ENCODE measurements at places on chromosomes 4 and X.

DNA sequence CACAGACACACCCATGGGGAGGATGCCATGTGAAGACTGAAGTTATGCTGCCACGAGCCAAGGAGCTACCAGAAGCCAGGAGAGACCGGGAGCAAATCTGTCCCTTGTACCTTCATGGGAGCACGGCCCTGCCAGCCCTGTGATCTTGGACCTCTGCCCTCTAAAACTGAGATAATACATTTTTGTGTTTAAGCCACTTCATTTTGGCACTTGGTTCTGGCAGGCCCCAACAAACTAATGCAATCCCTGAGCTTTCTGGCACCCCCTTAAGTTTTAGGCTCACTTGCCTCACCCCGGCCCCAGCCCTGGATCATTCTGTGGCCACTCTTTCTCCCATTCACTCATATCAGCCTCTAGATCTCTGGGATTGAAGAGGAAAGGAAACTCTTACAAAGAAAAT is 35.4 kb downstream of the SEL1L3 start:
- no peak for DNase-seq

DNA sequence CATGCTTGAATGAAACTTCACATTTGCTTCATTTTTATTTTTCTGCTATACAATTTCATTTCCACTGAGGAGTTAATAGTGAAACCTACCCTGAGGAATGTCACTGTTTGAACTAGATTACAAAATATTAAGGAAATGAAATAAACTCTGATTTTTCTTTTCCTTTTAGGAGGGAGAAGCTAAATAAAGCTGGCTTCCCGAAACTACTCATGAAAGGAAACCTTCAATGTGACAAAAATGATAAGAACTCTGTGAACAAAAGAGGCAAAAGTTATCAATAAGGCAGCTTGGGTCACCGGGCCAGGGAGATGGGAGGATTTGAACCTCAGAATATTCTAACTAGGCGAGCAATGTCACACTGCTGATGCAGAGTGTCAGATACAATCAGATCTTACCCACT is 185.2 kb downstream of the APBB2 start:
- no peak for DNase-seq

DNA sequence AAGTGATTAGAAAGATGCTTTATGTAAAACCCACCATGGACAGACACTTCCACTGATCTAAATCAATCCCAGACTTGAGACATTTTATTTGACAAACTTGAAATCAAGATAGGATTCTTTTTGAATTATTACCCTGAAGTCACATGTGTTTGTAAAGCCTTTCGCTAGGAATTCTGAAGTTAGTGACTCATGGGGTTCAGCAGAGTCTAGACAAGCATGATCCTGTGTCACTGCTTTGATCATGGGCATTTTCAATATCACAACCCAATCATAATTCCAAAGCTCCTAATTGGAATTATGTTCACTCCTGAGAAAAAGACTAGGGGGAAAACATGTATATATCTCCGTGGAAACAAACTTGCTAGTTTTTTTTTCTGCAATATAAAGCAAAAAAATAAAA is 67.5 kb upstream of the BMP3 start:
- DNase-seq = peak; percentile 5

GRCh38 chr4:19151684-19152083 is 1100.0 kb upstream of the SLIT2 start:
- DNase-seq = no peak

DNA sequence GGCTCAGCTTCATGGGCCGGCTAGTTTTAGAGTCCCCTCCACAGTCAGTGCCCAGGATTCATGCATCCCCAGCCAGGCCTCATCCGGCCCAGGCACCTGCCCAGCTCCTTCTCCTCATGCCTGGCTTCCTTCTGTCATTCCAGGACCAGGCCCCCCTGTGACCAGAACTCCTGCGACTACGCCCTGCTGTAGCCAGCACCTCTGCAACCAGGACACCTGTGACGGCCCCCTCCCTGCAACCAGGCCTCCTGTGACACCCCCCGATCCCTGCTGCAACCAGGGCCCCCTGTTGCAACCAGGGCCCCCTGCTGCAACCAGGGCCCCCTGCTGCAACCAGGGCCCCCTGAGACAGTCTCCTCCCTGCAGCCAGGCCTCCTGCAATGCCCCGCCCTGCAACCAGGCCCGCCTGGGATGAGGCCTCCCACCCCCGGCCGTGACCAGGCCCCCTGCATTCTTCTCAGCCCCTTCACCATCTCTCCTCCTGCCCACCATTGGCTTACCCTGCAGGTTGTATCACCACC is 46.8 kb downstream of the HTRA3 start:
- DNase-seq = no peak

GRCh38 chr4:109574443-109574850 is 14.4 kb downstream of the MCUB start:
- no peak for DNase-seq

- no peak for DNase-seq
Observed at GRCh38 chrX:130083107-130083490, 27.2 kb downstream of the ELF4 start.

DNA sequence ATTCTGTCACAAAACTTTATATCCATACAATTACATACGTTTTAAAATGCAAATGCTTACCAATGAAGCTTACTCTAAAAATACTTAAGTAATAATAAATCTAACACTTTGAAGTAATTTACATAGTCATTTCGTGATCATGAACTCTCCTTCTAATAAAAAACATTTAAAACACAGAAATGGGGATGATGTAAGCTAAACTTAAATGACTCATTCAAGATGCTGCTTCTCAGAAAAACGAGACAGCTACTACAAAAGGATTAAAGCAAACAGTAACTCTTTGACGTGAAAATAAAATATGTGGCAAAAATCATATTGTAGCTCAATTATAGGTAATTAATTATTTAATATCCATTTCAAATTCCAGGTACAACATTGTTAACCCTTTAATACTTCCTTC is 148.7 kb downstream of the FGF16 start:
- no peak for DNase-seq

GRCh38 chr4:1472911-1473518 is 66.8 kb upstream of the NKX1-1 start:
- no peak for DNase-seq

- DNase-seq = peak; percentile 52
Observed at GRCh38 chr4:137519406-137519805, 12.9 kb downstream of the PCDH18 start.

- DNase-seq = no peak
Observed at GRCh38 chr4:22991576-22991975, 298.8 kb downstream of the GBA3 start.

GRCh38 chr4:71526637-71527406 is 188.0 kb downstream of the SLC4A4 start:
- no peak for DNase-seq

DNA sequence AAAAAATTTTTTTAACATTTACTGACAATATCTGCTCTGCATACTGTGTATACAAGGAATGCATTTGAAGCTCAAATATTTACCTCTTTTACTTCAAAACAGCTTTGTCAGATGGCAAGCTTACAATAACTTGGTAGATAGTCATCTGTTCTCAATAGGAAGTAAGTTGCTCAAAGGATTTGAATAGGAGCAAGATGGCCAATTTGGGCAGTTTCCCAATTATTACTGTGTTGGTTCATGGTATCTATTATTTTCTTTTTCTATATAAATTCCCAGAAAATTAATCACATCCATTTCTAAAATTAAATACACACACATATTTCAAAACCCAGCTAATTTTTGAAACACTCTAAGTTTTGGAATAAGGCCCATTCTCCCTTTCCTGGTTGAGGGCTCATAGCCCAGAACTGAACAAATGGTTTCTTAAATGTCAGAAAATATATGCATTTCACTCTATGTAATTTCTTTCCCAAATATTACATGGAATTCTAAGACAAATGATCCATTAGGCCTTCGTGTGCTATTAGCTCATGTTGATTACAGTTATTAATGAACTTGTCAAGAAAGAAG is 60.2 kb upstream of the BLTP1 start:
- no peak for DNase-seq

- DNase-seq = no peak
Observed at GRCh38 chrX:53155512-53156206, 61.7 kb downstream of the KANTR start.

GRCh38 chr4:34181891-34182290 is 2062.4 kb downstream of the ARAP2 start:
- DNase-seq = no peak

DNA sequence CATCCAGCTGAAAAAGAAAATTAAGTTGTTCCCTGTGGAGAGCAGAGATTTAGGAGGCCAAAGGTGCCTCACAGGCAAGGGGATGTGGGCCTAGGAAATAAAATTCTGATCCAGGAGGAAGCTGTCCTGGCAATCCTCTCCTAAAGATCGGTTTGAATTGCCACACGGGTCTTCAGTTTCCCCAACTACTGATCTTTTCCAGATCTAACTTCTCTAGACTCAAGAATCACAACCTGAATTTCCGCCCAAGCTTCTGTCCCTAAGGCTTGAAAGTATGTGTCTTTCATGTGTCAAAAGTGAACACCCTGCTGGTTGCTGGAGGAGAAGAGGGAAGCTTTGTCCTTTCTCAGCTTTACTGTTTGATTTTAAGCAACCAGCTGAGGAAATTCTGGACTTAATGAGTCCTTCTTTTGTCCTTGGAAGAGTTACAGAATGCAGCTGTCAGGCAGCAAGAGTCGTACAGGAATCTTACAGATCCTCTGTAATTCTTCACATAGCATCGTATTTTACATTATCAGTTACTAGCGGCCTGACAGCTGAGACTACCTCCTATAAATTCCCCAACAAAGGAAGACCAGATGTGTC is 93.8 kb downstream of the INPP4B start:
- no peak for DNase-seq

DNA sequence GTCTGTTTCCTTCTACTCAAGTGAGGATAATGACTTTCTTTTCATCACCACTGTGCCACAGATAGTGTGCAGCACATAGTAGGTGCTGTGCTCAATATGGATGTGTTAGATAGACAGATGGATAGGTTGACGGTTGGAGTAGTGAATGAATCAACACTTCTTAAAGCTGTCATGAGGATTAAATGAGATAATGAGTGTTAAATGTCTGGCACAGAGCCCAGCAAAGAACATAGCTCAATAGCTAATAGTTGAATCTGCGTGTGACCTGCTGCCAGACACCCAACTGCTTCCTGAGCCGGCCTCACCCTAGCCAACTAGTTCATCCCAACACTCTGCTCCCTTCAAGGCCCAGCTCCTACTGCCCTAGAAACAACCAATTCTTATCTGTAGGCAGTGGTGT is 67.7 kb upstream of the PJA1 start:
- DNase-seq = no peak

- no peak for DNase-seq
Observed at GRCh38 chrX:97405031-97405660, 521.4 kb downstream of the RPA4 start.

DNA sequence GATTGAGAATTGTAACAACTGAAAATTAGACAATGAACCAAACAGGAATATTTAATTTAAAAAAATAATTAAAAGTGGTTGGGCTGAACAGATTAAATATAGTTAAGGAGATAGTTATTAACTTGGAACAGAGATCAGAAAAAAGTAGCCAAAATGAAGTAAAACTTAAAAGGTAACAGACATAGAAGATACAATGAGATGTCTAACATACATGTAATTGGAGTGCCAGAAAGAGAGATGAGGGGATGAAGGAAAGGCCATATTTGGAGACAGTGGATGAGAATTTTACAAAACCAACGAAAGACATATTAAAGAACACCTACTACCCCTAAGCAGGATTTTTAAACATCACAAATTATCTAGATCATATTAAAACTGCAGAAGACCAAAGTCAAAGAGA is 8.0 kb downstream of the TBC1D9 start:
- DNase-seq = no peak

DNA sequence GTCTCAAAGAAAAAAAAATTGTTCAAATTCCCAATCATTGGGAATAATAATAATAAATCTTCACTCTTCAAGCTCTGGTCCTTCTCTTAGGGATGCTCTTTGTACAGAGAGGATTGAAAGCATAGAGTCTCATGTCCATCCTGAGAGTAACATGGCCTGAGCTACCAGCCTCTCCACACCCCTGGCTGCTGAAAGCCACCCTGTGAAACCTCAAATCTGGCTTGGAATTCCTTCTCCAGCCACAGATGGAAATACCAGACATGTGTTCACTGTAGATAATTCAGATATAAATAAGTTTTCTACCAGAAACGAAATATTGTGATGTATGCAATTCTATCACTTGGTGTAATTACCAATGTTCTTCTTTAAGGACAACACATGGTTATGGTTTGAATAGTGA is 140.6 kb downstream of the ARSF start:
- no peak for DNase-seq

GRCh38 chrX:107677909-107678308 is 49.6 kb downstream of the PRPS1 start:
- DNase-seq = no peak

GRCh38 chr4:54547299-54548097 is 110.3 kb upstream of the KIT start:
- no peak for DNase-seq

DNA sequence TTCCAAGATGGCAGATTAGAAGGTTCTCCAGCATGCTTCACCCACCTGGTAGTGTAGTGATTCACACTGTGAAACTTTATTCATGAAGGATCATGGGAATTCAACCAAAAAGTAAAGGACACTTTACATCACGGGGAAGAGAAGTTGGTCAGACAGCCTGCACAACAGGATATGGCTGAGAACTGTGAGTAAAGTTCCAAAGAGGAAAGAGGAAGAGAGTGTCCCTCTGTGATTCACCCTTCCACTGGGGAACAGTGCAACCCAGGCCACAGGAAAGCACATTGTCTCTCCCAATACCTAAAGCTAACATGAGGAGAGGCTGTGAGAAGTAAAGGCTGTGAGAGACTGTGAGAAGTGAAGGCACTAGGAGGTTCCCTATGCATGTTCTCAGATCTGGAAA is 137.2 kb downstream of the STPG2 start:
- DNase-seq = no peak

DNA sequence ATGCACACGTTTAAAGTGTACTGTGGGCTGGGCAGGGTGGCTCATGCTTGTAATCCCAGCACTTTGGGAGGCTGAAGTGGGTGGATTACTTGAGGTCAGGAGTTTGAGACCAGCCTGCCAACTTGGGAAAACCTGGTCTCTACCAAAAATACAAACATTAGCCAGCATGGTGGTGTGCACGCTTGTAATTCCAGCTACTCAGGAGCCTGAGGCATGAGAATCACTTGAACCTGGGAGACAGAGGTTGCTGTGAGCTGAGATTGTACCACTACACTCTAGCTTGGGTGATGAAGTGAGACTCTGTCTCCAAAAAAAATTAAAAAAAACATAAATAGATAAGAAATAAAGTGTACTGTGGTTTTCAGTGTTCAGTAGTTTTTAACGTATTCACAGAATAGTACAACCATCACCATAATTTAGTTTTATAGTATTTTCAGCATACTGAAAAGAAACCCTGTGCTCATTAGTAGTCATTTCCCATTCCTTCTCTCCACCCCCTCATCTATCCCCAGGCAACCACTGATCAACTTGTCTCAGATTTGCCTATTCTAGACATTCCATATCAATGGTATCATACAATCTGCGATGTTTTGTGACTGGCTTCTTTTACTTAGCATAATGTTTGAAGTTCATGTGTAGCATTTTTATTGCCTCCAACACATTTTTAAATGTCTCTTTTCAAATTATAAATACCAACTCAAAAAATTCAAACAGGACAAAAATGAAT is 19.1 kb downstream of the SLAIN2 start:
- DNase-seq = peak; percentile 30

Data from amniotic stem cell (primary cell).